Endodermal cell (in vitro differentiated cells): ENCODE measurements at places on chromosomes 16 and 17. TPM values are rescaled to one million over a fixed set of nuclear protein-coding genes. Genes with fewer than 3 reads are reported as not detected.

- no peaks in the 10 kb centered on the region for H3K4me1 ChIP-seq
- DNase-seq = no peak
- no peaks in the 10 kb centered on the region for H3K27me3 ChIP-seq
- no peak overlapping the region for H3K27ac ChIP-seq
- H3K4me3 ChIP-seq = no peak overlapping the region
Observed at GRCh38 chr16:30980959-30981358, 4.0 kb upstream of the HSD3B7 start.

The SULT1A2 gene
- total RNA-seq = 1.2 to 1.9 TPM (median 1.2 TPM) in 3 replicates

GRCh38 chr17:75059369-75060345, 12.6 kb downstream of the KCTD2 start:
- peaks cover 80% of the 10 kb centered on the region for H3K36me3 ChIP-seq
- no peaks in the 10 kb centered on the region for H3K27me3 ChIP-seq
- H3K4me1 ChIP-seq = peaks cover 8% of the 10 kb centered on the region
- DNase-seq = no peak

DNA sequence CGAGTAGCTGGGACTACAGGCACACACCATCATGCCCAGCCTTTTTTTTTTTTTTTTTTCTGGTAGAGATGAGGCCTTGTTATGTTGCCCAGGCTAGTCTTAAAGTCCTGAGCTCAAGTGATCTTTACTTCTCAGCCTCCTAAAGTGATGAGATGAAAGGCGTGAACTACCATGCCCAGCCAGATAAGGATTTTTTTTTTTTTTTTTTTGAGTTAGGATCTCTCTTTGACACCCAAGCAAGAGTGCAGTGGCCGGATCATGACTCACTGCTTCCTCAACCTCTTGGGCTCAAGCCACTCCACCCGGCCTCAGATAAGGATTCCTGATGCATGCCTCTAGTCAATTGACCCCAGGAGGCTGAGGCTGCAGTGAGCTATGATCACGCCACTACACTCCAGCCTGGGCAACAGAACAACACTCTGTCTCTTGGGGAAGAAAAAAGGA, 11.2 kb upstream of the PLEKHG4 start:
- peaks cover 4% of the 10 kb centered on the region for H3K4me1 ChIP-seq
- peak; percentile 78 for DNase-seq
- peaks cover 38% of the 10 kb centered on the region for H3K36me3 ChIP-seq
- H3K27me3 ChIP-seq = no peaks in the 10 kb centered on the region

- H3K4me3 ChIP-seq = no peak overlapping the region
- no peak overlapping the region for H3K27ac ChIP-seq
- no peaks in the 10 kb centered on the region for H3K4me1 ChIP-seq
- no peaks in the 10 kb centered on the region for H3K27me3 ChIP-seq
- H3K36me3 ChIP-seq = no peaks in the 10 kb centered on the region
Observed at GRCh38 chr16:86072328-86073102, 173.6 kb downstream of the IRF8 start.

The TSR3 gene
- 53.0 to 64.9 TPM (median 63.4 TPM) in 3 replicates for total RNA-seq

DNA sequence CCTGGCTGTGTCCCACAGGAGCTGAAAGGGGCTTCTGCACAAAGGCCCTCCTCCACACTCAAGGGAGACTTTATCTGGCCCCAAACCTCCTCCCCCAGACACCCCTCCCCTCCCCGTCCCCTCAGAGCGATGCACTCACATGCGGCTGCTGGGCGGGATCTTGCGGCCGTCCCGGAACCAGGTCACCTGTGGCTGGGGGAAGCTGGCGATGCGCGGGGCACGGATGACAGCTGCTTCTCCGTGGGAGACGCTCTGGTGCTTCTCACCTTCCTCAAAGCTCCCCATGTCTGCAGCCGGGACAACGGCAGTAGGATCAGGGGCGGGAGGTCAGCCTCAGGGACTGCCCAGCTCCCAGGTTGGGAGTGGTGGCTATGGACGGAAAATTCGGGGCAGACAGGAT, 144.0 kb upstream of the CDC42EP4 start:
- H3K36me3 ChIP-seq = no peaks in the 10 kb centered on the region
- no peaks in the 10 kb centered on the region for H3K4me1 ChIP-seq
- no peak overlapping the region for H3K27ac ChIP-seq

The MT3 gene
- 0.82 TPM in 1 of 3 replicates, not detected in the others for total RNA-seq

DNA sequence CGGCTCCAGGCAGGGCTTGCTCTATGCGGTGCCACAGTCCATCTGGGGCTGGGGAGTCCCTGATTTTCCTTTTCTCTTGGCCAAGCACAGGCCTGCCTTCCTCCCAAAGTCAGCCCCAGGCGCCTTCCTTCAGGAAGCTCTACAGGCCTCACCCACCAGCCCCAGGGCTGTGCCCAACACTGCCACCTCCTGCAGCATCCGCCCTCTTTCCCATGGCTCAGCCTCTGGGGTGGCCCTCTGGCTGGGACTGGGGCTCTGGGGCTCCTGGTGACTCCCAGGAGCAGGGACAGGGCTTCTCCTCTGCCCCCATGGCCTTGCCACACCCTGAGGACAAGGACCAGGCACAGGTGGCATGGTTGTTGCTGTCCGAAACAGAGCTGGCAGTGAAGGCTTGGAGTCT, 817 bp downstream of the ITGB4 start:
- H3K27me3 ChIP-seq = peaks cover 39% of the 10 kb centered on the region
- no peaks in the 10 kb centered on the region for H3K36me3 ChIP-seq
- DNase-seq = no peak
- no peak overlapping the region for H3K27ac ChIP-seq

The IGF2BP1 gene
- 322 to 373 TPM (median 333 TPM) in 3 replicates for total RNA-seq

The KRT39 gene
- total RNA-seq = not detected in 2 replicates

GRCh38 chr16:75502916-75503605, 7.8 kb upstream of the CHST6 start:
- no peak overlapping the region for H3K4me3 ChIP-seq
- H3K36me3 ChIP-seq = no peaks in the 10 kb centered on the region
- H3K4me1 ChIP-seq = no peaks in the 10 kb centered on the region
- DNase-seq = no peak
- no peak overlapping the region for H3K27ac ChIP-seq
- peaks cover 32% of the 10 kb centered on the region for H3K27me3 ChIP-seq

The TM4SF5 gene
- total RNA-seq = 0.53 TPM in 1 of 3 replicates, not detected in the others

The PPP1R27 gene
- not detected in 2 replicates for total RNA-seq

- no peak overlapping the region for H3K27ac ChIP-seq
- no peak for DNase-seq
- H3K27me3 ChIP-seq = no peaks in the 10 kb centered on the region
- H3K36me3 ChIP-seq = no peaks in the 10 kb centered on the region
Observed at GRCh38 chr17:36721560-36722120, 120.3 kb downstream of the MRM1 start.

GRCh38 chr17:50354776-50355175, 8.8 kb downstream of the XYLT2 start:
- H3K4me1 ChIP-seq = no peaks in the 10 kb centered on the region
- peaks cover 61% of the 10 kb centered on the region for H3K36me3 ChIP-seq
- H3K4me3 ChIP-seq = no peak overlapping the region
- peak; percentile 45 for DNase-seq
- H3K27me3 ChIP-seq = no peaks in the 10 kb centered on the region

DNA sequence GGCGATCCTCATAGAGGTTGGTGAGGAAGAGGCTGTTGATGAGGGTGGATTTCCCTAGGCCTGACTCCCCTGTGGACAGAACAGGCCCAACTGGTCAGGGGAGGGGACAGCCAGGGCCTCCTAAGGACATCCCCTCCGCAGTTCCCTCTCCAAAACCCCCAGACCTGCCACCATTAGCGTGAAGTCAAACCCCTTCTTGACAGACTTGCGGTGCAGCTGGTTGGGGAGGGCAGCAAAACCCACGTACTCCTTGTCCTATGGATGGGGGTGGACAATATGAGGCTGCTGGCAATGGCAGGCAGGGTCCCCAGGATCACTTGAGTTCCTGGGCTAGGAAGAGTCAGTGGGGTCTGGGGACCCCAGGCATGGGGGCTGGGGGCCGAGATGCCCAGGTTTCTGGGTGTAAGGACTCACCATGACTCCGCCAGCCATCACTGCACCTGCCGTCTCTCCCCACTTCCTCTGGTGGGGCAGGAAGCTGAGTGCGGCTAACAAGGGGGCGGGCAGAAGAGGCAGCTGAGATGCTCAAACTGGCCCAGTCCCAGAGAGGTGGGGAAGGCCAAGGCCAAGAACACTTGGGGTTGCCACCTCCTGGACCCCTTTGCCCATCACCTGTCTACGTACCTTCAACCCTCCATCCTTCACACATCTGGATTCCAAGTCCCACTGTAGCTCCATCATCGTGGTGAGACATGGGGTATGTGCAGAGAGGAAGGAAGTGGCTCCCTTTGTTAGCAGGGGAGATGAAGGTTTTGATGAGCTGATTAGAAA, at the start of gene SEPTIN1:
TSS of gene SEPTIN1 (minus strand) at position 451 of the 771 bp plus-strand sequence. CDS start at position 432, 19 bp downstream.
- H3K27me3 ChIP-seq = no peaks in the 10 kb centered on the region
- peaks cover 8% of the 10 kb centered on the region for H3K36me3 ChIP-seq
- peaks cover 3% of the 10 kb centered on the region for H3K4me1 ChIP-seq
- DNase-seq = no peak
- H3K4me3 ChIP-seq = no peak within 1 kb of the TSS
- no peak within 1 kb of the TSS for H3K27ac ChIP-seq

DNA sequence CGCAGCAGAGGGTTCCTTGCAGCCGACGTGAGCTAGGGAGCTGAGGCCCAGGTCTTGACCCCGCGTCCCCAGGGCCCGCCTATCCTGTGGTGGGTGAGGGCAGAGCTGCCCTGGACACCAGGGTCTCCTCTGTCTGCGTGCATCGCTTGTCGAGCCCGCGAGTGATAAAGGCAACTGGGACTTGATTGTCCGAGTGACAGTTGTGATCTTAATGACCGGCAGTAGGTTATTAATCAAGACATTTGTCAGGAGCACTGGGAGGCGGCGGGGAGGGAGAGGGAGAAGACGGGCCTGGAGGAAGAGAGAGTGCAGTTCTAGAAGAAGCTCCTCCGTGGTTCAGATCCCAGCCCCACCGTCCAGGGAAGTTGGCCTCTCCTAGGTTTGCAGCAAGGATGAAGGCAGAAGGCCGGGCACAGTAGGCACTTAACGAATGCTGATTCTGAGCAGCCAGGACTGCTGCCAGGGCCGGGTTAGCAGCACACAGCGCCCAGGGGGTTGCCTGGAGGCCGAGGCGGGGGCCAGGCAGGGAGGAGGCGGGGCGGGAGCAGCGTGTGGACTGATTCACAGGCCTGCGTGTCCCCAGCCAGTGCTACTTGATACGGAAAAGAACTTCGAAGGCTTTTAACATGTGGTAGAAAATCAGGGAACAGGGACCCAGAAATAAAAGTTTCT, 11.3 kb upstream of the GSE1 start:
- DNase-seq = peak; percentile 72
- H3K36me3 ChIP-seq = no peaks in the 10 kb centered on the region
- H3K27ac ChIP-seq = peak overlapping the region; percentile 47
- no peaks in the 10 kb centered on the region for H3K27me3 ChIP-seq
- peaks cover 26% of the 10 kb centered on the region for H3K4me1 ChIP-seq

The GUCY2D gene
- 0.68 and 1.6 TPM in 2 replicates for total RNA-seq

- peaks cover 22% of the 10 kb centered on the region for H3K36me3 ChIP-seq
- H3K27me3 ChIP-seq = no peaks in the 10 kb centered on the region
- H3K27ac ChIP-seq = no peak overlapping the region
- no peaks in the 10 kb centered on the region for H3K4me1 ChIP-seq
Observed at GRCh38 chr16:57993438-57993837, 7.0 kb downstream of the ZNF319 start.

The KRTAP9-2 gene
- not detected in 3 replicates for total RNA-seq

- DNase-seq = no peak
- H3K4me3 ChIP-seq = no peak overlapping the region
- H3K27ac ChIP-seq = no peak overlapping the region
- no peaks in the 10 kb centered on the region for H3K4me1 ChIP-seq
- peaks cover 18% of the 10 kb centered on the region for H3K27me3 ChIP-seq
- H3K36me3 ChIP-seq = no peaks in the 10 kb centered on the region
Observed at GRCh38 chr16:57529391-57530103, 6.8 kb downstream of the CCDC102A start.

DNA sequence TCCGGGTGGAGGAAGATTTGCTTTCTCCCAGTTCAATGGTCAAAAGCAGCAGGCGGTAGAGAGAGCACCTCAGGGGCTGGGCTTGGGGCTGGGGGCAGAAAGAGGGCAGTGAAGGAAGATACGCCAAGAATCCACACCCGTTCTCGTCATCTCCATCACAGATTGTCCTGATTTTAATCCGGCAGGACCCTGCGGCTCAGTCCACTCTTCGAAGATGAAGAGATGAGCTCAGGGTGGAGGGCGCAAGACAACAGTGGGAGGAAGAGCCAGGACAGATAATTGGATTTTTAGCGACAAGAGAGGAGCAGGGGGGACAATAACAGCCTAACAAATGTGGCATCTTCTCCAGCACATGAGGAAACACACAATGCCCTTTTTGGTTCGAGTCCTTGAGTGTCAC, 165.9 kb downstream of the SDK2 start:
- peaks cover 3% of the 10 kb centered on the region for H3K4me1 ChIP-seq
- no peaks in the 10 kb centered on the region for H3K36me3 ChIP-seq
- H3K4me3 ChIP-seq = no peak overlapping the region
- H3K27me3 ChIP-seq = no peaks in the 10 kb centered on the region
- peak overlapping the region; percentile 30 for H3K27ac ChIP-seq
- no peak for DNase-seq
